ENCODE measurements at places on chromosomes 12 and 14. TPM values are rescaled to one million over a fixed set of nuclear protein-coding genes. Genes with fewer than 3 reads are reported as not detected.

- no peak overlapping the region for H3K27ac ChIP-seq
- no peaks in the 10 kb centered on the region for H3K4me1 ChIP-seq
- H3K36me3 ChIP-seq: no peaks in the 10 kb centered on the region
- no peak overlapping the region for H3K4me3 ChIP-seq
- H3K27me3 ChIP-seq: no peaks in the 10 kb centered on the region
- no peak for DNase-seq
Measured at GRCh38 chr12:75439048-75439447, 41.5 kb upstream of the GLIPR1 start.

- H3K4me3 ChIP-seq: no peak overlapping the region
- H3K27me3 ChIP-seq: no peaks in the 10 kb centered on the region
- H3K36me3 ChIP-seq: no peaks in the 10 kb centered on the region
- H3K27ac ChIP-seq: no peak overlapping the region
Measured at GRCh38 chr12:99772274-99772673, 124.7 kb downstream of the GARIN6 start.

DNA sequence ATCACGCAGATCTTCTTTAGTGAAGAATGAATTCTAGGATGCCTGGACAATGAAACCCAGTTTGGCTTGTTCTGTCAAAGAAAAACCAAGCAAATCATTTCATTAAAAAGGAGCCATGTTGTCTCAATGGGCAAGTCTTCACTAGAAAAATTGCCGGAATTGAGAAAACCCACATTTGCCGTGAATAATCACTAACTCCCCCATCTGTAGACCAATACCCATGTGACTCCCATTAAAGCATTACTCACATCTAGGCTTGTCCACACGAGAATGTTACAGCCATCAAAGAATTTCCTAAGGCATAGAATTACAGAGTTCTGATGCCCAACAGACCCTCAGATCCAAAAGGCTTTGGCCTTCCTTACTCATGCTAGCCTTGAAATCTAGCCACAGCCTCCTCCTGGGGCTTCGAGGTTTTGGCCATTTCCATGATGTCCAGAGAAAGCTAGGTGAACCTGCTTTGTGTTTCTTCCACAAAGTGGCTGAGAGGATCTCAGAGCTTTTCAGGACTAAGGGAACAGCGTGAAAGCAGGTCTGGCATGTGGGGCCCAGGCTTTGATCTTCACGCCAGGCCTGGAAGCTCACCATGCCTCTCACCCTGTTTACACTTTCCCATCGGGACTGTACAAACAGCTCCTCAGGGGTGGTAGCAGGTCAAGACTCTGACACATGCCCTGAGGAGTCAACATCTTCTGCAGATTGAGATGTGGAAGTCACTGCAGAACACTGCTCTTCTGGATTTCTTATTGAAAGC, 12.1 kb downstream of the SLC7A8 start:
- H3K4me3 ChIP-seq: no peak overlapping the region
- DNase-seq: no peak
- no peaks in the 10 kb centered on the region for H3K36me3 ChIP-seq
- H3K27ac ChIP-seq: no peak overlapping the region
- peaks cover 10% of the 10 kb centered on the region for H3K4me1 ChIP-seq
- no peaks in the 10 kb centered on the region for H3K27me3 ChIP-seq

DNA sequence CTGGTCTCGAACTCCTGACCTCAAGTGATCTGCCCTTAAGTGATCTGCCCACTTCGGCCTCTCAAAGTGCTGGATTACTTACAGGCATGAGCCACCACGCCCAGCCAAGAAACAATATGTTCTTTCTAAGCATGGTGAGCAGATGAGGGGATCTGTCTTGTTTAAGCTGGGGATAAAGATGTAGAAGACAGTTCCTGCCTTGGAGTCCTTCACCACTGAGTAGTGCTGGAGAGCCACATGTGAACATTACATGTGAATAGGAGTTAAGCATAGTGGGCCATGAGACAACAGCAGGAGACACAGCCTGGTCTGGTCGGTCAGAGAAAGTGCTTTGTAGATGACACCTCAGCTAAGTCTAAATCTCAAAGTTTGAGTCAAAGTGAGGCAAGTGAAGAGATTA, 26.0 kb downstream of the TMBIM6 start:
- H3K4me3 ChIP-seq: no peak overlapping the region
- no peaks in the 10 kb centered on the region for H3K36me3 ChIP-seq
- no peaks in the 10 kb centered on the region for H3K27me3 ChIP-seq
- no peak for DNase-seq
- no peaks in the 10 kb centered on the region for H3K4me1 ChIP-seq
- H3K27ac ChIP-seq: no peak overlapping the region

DNA sequence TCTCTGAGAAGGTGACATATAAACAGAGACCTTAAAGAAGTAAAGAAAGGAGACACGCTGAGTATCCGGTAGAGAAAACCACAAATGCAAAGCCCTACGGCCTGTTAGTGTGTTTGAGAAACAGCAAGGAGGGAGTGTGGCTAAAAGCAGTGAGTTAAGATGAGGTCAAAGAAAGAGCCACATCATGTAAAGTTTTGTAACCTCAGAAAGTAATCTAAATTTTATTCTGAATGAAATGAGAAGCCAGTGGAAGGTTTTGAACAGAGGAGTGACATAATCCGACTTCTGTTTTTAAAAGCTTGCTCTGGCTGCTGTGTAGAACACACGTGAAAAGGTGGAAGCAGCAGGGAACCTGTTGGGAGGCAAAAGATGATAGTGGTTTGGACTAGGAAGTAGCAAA, 32.6 kb downstream of the PPP2R5E start:
- no peaks in the 10 kb centered on the region for H3K36me3 ChIP-seq
- H3K27me3 ChIP-seq: no peaks in the 10 kb centered on the region
- H3K4me3 ChIP-seq: no peak overlapping the region
- no peak overlapping the region for H3K27ac ChIP-seq
- H3K4me1 ChIP-seq: peaks cover 22% of the 10 kb centered on the region

DNA sequence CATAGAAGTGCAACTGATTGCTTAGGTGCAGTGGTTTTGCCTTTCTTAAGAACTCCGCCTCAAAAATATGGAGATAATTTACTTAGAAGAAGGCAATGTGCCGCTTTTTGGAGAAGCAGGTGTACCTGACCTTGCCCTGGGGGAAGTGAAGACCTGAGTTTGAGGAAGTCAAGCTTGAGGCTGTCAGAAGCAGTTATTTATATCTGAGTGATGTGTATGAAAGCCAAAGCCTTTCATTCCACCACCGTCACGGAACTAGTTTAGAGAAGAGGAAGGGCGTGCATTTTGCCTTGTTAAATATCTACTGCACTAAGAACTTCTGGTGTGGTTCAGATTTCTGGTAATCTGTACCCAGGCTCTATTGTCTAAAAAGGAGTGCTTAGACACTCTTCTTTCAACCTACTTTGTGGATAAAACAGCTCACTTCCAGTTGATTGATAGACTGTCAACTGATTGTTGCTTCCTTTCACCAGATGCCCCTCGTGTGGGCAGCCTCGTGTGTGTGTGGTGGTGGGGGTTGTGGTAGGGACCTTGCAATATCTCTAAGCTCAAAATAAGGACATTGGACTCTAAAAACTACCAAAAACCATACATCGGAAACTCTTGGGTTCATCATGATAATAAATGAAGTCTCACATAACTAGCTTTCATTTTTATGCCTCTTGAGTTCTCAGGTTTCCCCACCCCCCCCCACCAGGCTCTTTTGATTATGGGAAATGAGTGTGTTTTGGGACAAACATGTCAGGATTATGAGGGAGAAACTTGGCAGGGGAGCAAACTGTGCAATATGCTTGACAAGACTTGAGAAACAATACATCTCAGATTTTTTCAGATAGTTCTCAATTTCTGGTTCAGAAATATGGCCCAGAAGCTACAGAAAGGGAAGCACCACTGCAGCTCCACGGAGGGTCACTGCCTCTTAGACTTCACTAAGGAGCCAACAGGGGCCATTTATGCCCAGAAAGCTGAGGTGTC, 78.6 kb downstream of the ARF6 start:
- H3K36me3 ChIP-seq: no peaks in the 10 kb centered on the region
- no peaks in the 10 kb centered on the region for H3K27me3 ChIP-seq
- peaks cover 48% of the 10 kb centered on the region for H3K4me1 ChIP-seq
- peak; percentile 49 for DNase-seq
- peak overlapping the region; percentile 63 for H3K27ac ChIP-seq
- no peak overlapping the region for H3K4me3 ChIP-seq

Gene SLC5A8
- total RNA-seq: not detected

Gene LRIG3
- 71.6 TPM for total RNA-seq

Gene FAIM2
- 4.9 TPM for total RNA-seq

Gene PLEKHH1
- total RNA-seq: 54.7 TPM
